ENCODE measurements at places on chromosomes 13 and 19.

DNA sequence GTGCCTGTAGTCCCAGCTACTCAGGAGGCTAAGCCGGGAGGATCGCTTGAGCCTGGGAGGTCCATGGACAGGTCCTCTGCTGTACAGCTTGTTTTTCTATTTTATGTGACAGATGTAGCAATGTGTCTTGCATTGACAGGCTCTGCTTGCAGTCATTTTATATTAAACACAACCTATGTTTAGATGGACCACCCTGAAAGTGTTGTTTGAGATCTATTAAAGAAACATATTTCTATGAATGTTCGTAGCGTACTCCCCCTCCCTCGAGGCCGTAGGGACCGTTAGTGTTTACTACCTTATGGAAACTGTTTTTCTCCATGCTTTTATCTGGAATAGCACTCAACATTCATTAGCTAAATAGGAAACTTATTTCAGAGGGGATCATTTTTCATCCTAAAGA lies 64.9 kb upstream of the RNF113B start:
- no peak for DNase-seq

DNA sequence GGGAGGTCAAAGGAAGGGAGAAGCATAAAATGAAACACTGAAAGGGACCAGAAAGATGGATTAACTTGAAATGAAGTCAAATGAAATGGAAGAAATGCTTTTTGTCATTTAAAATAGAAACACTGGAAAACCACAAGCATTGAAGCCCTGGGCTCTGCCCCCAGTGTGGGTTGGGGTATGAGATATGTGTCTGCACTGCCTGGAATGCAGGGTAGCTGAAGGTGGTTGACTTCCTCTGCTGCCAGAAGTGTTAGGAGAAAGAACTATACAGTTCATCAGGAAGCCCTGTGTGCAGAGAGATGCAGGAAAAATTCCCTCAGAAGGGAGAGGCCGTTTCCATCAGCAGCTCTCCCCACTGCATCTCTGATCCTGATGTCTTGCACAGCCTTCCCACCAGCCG lies 69.2 kb downstream of the DHRS12 start:
- DNase-seq = no peak

- no peak for DNase-seq
Measured at GRCh38 chr13:73970421-73971055, 163.7 kb downstream of the KLF12 start.

- no peak for DNase-seq
Measured at GRCh38 chr19:15671891-15672579, 852 bp upstream of the CYP4F12 start.

DNA sequence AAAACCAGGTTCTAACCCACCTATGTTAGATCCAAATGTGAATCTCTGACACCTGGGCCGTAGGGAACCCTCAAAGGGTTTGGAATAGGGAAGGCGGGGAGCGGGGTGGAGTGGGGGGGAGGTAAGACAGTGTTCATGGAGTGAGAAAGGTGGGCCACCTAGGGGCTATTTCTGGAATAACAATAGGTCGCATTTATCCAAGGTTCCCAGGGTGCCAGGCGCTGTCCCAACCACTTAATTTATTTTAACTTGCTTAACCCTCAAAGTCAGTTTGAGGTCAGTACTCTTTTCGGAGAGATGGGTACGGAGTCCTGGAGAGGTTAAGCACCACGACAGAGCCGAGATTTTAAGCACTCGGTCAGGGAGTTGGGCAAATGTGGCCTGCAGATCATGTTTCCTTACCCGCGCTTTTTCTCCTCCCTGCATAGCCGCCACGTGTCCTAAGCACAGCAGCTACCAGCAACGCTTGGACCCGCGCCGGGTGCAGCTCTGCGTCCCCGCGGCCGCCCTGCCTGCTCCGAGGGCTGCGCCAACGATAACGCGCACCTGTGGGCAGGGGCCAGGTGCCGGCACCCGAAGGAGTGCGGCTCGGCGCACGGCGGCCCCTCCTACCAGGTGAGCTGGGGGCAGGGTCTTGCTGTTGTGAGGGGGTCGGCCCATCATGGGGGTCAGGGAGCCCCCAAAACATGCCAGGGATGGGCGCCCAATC lies 25.0 kb upstream of the FXYD3 start:
- DNase-seq = peak; percentile 94

- no peak for DNase-seq
Measured at GRCh38 chr13:42395086-42395821, 123.3 kb downstream of the AKAP11 start.

DNA sequence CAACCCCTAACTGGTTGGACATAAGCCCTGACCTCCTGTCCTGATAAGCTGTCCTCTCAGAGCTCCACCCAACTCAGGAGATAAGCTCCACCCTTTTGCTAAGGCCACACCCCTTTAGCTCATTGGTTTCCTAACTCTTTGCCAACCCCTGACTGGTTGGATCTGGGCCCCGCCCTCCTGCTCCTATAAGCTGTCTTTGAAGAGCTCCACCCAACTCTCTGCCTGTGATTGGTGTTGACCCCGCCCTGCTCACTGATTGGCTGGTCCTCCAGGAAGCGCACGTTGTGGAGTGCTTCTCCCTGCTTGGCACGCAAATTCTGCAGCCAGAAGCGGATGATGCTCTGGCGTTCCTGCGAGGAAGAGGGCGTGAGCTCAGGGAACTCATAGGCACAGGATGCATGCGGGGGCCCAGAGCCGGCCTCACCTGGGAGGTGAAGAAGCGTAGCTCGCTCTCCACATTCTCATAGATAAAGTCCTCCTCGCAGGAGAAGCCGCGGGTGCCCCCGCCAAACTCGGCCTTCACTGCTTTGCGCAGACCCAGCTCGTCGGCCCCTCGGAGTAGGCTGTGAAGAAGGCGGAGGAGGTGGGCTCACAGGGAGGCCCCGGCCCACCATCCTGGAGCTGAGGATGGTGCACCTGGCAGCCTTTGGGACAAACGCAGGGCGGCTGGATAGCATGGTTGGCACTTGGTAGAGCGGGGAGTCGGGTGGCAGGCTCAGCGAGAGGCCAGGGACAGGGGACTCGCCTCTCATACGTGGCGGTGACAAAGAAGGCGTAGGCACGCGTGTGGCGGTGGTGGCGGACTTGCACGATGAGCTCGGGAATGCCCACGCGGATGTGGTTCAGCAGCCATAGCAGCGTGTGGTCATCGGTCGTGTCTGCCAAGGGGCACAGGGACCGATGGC lies 1.7 kb downstream of the ANO8 start:
- peak; percentile 92 for DNase-seq

- DNase-seq = no peak
Measured at GRCh38 chr13:20856650-20857049, 45.9 kb downstream of the XPO4 start.

DNA sequence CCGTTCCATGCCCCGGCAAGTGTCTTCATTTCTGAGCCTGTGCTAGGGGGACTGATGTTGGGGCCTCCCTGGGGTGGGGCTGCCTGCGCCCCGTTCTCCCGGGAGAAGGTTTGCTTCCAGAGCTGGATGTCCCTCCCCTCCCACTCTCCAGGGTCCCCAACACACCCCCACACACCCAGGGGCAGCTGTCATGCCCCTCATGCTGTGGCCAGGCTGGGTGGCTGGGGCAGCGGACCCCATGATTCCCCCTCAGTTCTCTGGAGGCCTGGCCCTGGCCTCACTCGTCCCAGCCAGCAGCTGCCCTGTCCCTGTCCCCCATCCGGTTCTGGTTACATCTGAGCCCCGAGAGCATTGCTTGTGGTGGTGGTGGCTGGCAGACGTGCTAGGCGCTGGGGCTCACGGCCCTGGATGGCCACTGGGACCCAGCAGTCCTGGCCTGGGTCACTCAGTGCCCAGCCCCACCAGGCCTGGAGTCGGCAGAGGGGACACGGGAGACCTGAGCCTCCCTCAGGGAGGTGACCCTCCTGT lies 184.8 kb downstream of the KDM4B start:
- DNase-seq = peak; percentile 72

GRCh38 chr13:48477191-48477855 lies 55.6 kb downstream of the RCBTB2 start:
- no peak for DNase-seq

DNA sequence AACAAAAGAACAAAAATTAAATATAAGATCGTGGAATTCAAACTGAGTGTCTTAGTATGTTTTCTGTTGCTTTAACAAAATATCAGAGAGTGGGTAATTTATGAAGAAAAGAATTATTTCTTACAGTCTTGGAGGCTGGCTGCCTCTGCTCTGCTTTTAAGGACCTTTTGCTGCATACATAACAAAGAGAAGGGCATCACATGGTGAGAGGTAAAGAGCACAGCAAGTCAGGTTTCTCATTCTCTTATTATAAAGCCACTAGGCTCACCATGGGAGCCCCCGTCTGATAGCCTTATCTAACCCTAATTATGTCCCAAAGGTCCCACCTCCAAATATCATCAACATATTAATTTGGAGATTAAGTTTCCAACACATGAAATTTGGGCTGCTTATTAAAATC lies 231.3 kb downstream of the SLITRK6 start:
- no peak for DNase-seq

- peak; percentile 44 for DNase-seq
Measured at GRCh38 chr19:41871573-41872383, 5.3 kb upstream of the CD79A start.

GRCh38 chr19:13015361-13016223 lies 20.3 kb downstream of the NFIX start:
- peak; percentile 84 for DNase-seq

DNA sequence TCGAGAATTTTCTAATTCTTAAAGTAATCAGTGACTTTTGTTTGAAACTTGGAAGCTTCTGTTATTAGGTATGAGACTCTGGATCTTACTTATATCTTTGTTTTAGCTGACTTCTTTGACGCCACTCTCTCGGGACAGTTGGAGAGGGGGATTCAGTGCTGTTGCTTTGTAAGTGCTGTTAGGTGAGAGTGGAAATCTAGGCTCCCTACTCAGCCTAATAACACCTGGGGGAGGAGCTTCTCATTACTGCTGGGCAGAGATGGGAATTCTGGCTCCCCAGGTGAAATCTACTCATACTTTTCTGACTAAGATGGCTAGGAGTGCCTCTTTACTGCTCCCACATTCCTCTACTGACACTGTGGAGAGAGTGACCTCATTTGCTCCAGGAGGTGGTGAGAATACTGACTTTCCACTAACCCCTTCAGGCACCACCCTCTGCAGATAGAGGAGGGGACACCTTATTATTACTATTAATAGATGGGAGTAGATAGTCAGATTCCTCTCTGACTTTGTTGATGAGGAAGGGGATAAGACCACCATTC lies 324.9 kb upstream of the SPRY2 start:
- DNase-seq = no peak

GRCh38 chr19:17482877-17483604 lies 12.7 kb downstream of the SLC27A1 start:
- DNase-seq = no peak

- DNase-seq = no peak
Measured at GRCh38 chr19:18191640-18192062, 1.4 kb upstream of the MPV17L2 start.

DNA sequence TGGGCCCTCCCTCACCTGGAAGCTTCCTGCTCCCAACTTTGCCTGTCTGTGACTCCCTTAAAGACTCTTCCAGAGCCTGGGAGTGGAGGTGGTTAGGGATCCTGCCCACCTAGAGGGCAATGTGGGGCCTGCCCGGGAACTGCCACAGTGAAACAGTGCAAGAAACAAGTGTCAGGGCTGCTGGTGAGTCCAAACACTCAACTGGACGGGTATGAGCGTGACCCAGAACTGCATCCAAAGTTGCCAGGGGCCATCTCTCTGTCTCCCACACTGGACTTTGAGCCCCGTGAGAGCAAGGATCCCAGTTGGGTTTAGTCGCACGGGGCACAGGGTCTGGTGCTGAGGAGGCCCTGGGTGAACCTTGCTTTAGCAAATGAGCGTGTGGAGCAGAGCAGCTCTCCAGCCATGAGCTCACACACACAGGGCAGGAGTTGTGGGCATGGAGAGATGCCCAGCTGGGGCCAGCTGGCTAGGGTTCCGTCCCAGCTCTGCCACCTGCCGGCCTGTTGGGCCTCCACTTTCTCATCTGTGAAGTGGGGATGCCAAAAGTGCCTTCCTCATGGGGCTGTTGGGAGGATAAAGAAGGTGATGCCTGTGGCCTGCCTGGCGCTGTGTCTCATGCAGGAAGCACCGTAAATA lies 2.8 kb upstream of the NUMBL start:
- DNase-seq = no peak

DNA sequence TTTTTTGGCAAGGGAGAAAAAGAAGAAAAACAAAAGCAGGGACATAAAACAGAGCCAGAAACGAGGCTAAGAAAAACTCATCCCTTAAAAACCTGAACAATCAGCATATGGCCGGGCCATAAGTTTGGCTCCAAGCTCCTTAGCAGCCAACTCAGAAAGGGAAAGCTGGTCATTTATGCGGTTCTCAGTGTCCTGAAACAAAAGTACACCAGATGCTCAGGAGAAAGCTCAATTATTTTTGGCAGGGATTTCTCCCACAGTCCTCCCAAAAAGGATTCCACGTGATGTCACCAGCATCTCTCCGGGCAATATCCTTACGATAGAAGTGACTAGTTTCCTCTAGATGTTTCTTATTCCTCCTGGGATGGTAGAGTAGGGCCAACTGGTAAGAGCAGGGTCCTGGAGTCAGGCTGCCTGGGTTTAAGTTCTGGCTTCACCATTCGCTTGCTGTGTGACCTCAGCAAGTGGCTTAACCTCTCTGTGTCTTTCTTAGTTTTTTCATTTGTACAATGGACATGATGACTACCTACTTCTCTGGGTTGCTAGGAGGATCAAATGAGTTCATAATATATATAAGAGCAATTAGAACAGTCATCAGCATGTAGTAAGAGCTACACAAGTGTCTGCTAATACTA lies 34.0 kb downstream of the PIN1 start:
- no peak for DNase-seq

DNA sequence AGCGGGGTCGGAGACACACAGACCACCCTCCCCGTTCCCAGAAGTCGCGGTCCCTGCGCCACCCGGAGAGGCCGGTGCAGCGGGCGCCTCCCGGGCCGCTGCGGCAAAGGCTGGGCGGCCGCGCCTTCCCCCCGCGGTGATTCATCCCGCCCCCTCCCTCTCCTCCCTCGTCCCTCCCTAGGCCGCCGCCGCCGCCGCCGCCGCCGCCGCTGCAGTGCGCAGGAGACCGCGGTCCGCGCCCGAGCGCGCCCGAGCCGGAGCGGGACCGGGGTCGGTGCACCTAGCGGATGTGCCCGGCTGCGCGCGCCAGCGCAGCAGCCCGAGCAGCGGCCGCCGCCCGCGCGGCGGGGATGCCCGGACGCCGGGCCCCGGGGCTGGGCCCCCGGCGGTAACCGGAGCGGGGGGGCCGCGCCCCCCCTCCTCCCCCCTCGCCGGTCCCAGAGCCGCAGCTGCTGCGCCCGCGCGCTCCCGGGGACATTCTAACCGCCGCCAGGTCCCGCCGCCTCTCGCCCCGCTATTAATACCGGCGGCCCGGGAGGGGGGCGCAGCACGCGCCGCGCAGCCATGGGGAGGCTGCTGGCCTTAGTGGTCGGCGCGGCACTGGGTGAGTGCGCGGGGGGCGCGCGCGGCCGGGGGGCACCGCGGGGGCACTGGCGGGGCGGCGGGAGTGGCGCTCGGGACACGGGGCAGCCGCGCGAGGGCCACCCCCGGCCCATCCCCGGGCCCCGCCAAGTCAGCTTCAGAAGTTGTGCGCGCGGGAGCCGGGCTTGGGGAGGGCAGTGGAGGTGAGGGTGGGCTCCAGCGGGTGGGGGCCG lies at the start of gene SCN1B:
Gene SCN1B, plus strand, starts transcription at position 214 of the 815 bp plus-strand sequence. Its CDS starts 351 bp downstream, at position 565.
- DNase-seq = peak; percentile 97

GRCh38 chr13:20877902-20878301 lies 24.6 kb downstream of the XPO4 start:
- DNase-seq = no peak

- DNase-seq = no peak
Measured at GRCh38 chr13:24035411-24035810, 125.1 kb upstream of the SPATA13 start.

- no peak for DNase-seq
Measured at GRCh38 chr13:112113348-112113747, 46.4 kb downstream of the SOX1 start.

All from H7 (cell line).